Pons (tissue), 1 donor: ENCODE measurements at places on chromosomes 11 and 22.

DNA sequence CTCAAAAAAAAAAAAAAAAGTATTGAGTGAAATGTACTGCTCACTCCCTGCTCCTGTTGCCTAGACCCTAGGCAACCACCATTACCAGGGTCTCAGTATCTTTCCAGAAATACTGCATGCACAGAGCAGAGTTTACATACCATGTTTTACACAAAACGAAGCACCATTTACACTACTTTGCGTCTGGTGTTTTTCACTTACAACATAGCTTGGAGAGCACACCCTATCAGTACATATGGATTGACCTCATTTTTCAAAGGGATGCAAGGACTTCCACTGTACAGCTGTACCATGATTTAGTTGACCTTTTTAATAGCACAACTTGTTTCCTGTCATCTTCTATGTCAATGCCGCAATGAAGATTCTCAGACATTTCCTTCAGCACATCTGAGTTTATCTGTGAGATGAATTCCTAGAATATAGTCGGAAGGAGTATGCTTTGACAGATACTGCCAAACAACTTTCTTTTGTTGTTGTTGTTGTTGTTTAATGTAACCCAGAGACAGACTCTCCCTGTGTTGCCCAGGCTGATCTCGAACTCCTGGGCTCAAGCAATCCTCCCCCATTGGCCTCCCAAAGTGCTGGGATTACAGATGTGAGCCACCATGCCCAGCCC lies 6.1 kb downstream of the MYH9 start:
- DNase-seq = no peak

GRCh38 chr11:102829316-102830000 lies 14.0 kb downstream of the MMP3 start:
- DNase-seq = no peak

- no peak for DNase-seq
These were observed 976.9 kb upstream of the TENM4 start for GRCh38 chr11:80417681-80418080.

- DNase-seq = peak; percentile 52
These were observed at the start of gene UNC93B1 for GRCh38 chr11:68003846-68004550. Gene UNC93B1, minus strand, starts transcription at chr11:68004097. Its CDS starts 54 bp downstream, at chr11:68004043.

- no peak for DNase-seq
These were observed 2.0 kb downstream of the PACS1 start for GRCh38 chr11:66072081-66072480.
